Central memory CD4-positive, alpha-beta T cell (primary cell): ENCODE measurements at places on chromosomes 1 and 21.

- DNase-seq, result no peak
These were observed 34.4 kb downstream of the KLHL20 start for GRCh38 chr1:173749137-173749536.

DNA sequence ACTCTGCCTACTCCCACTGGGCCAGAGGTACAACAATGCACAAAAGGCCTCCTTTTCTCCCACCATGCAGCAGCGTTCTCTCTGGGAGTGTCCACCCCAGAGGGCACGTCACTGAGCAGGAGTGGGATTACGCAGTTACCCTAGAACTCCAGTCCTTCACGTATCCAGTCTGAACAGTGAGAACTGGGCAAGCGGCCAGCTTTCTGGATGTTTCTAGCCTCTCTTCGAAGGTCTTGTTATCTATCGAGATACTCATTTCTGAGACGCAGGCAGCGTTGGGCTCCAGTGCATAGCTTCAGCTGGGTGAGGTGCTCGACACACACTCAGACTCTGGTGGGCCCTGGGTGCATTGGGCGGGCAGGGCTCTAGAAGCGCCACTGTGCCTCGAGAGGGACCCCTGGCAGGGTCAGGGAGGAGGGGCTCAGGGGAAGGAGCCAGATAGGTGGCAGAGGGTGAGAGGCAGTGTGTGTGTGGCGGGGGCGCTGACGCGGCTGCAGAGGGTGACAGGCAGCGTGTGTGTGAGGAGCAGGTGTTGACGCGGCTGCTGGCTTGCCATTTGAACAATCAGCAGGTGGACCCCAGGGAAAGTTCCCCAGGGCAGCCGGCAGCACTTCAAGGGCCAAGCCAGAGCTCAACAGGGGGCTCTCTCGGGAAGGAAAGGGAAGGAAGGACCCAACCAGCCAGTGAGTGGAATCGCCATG, 27.9 kb downstream of the PRDM15 start:
- DNase-seq, result no peak

- peak; percentile 1 for DNase-seq
These were observed 6.0 kb downstream of the CADM3 start for GRCh38 chr1:159177272-159177907.

- DNase-seq, result no peak
These were observed 17.2 kb downstream of the PKN2 start for GRCh38 chr1:88701275-88701674.

- DNase-seq, result no peak
These were observed 32.0 kb downstream of the TRIM67 start for GRCh38 chr1:231193710-231194340.
